ENCODE measurements at places on chromosomes 1 and 21. TPM values are rescaled to one million over a fixed set of nuclear protein-coding genes. Genes with fewer than 3 reads are reported as not detected.

Gene AMY1B
- polyA plus RNA-seq: not detected

Gene OR10J1
- not detected for polyA plus RNA-seq

Gene TBX19
- polyA plus RNA-seq: 2.7 TPM

Gene VANGL2
- polyA plus RNA-seq: 25.6 TPM

Gene SLC9C2
- polyA plus RNA-seq: not detected

Gene NGF
- polyA plus RNA-seq: 2.0 TPM

Gene TYW3
- polyA plus RNA-seq: 34.7 TPM

Gene TMPRSS15
- polyA plus RNA-seq: 0.72 TPM

Gene INTS7
- polyA plus RNA-seq: 19.0 TPM

Gene FAM72C
- 2.8 TPM for polyA plus RNA-seq

Gene TMEM200B
- polyA plus RNA-seq: 39.1 TPM

Gene SLC30A2
- polyA plus RNA-seq: 5.1 TPM

Gene CADM3
- 0.93 TPM for polyA plus RNA-seq

Gene SLC30A10
- polyA plus RNA-seq: 0.11 TPM

Gene SPOCD1
- polyA plus RNA-seq: 0.26 TPM

Gene S1PR1
- polyA plus RNA-seq: 22.7 TPM

Gene LCE3D
- polyA plus RNA-seq: not detected

Gene PPIAL4G
- not detected for polyA plus RNA-seq

Gene SLC6A17
- polyA plus RNA-seq: 0.92 TPM

Gene CTH
- polyA plus RNA-seq: 11.8 TPM

Gene GPR37L1
- polyA plus RNA-seq: 0.07 TPM

Gene PIK3C2B
- 17.6 TPM for polyA plus RNA-seq

Gene LRRC3
- polyA plus RNA-seq: 4.3 TPM

Gene DONSON
- polyA plus RNA-seq: 45.1 TPM

Gene MATN1
- 0.30 TPM for polyA plus RNA-seq

Gene MINDY1
- polyA plus RNA-seq: 54.4 TPM

Gene PLEKHG5
- 23.5 TPM for polyA plus RNA-seq

Gene S100A5
- 0.72 TPM for polyA plus RNA-seq

Gene GBP2
- 2.6 TPM for polyA plus RNA-seq
